ENCODE measurements at places on chromosomes 7 and 10.

- DNase-seq = no peak
Observed at GRCh38 chr7:27442455-27442854, 199.9 kb downstream of the EVX1 start.

GRCh38 chr10:100746784-100747455, 1.5 kb downstream of the PAX2 start:
- DNase-seq = no peak

DNA sequence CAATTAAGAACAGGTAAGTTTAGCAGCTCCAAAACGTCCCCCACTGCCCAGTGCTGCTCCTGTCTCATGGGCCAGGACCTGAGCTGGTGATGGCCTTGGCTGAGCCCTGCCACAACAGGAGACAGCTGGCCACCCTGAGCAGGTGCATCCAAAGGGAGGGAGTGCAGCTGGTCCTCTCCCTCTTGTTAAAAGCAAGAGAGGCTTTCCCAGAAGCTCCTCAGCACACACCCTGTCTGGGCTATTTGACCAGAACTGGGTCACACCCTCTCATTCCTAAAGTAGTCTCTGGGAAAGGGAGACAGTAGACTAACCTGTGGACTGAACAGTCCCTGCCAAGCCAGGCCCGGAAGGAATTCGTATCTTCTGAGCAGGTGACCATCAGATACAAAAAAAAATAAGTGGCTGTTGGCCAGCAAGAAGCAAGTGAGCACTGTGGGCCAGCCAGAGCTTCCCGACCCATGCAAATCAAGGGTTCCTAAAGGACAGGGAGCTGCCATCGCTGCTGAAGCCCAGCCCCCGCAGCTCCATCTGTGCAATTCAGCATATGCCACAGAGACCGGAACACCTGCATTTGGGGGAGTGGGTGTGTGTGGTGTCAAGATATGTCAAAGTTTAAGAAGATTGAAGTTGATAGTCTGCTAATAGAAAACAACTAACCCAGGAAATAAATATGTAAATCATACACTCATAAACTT, 2.1 kb upstream of the TMEM72 start:
- DNase-seq = no peak

GRCh38 chr7:90507692-90508091, 38.3 kb downstream of the PTTG1IP2 start:
- DNase-seq = no peak

GRCh38 chr10:92408017-92408361, 117.0 kb downstream of the MARCHF5 start:
- DNase-seq = no peak

- no peak for DNase-seq
Observed at GRCh38 chr7:28531291-28531690, 119.0 kb downstream of the CREB5 start.

GRCh38 chr7:50988988-50989387, 206.3 kb upstream of the GRB10 start:
- no peak for DNase-seq
